ENCODE measurements at places on chromosomes 11 and 22.

DNA sequence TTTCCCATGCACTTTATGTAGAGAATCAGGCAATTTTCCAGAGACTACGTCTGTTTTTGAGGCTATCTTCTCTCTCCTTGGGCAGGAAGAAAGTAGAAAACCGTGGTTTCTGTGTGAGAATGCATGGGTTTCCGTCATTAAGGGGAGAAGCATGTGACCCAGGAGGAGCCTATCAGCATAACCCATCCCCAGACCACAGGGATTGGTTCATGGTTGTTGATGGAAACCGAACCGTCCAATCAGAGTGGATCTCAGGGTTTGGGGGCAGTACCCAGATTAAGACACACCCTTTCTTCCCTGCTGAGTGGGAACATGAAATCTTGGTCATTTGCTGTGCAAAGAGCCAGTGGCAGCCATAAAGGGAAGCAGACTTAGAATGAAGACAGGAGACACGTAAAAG, 517.8 kb downstream of the MN1 start:
- DNase-seq: no peak

GRCh38 chr11:117467770-117468169, 140.1 kb downstream of the CEP164 start:
- no peak for DNase-seq

GRCh38 chr11:86365546-86365945, 9.1 kb upstream of the CCDC81 start:
- no peak for DNase-seq

- no peak for DNase-seq
These were observed 586 bp downstream of the LRP5 start for GRCh38 chr11:68312780-68313573.

GRCh38 chr11:17102462-17102861, 25.0 kb upstream of the RPS13 start:
- DNase-seq: no peak

GRCh38 chr11:66454247-66454646, 12.5 kb upstream of the PELI3 start:
- DNase-seq: no peak

DNA sequence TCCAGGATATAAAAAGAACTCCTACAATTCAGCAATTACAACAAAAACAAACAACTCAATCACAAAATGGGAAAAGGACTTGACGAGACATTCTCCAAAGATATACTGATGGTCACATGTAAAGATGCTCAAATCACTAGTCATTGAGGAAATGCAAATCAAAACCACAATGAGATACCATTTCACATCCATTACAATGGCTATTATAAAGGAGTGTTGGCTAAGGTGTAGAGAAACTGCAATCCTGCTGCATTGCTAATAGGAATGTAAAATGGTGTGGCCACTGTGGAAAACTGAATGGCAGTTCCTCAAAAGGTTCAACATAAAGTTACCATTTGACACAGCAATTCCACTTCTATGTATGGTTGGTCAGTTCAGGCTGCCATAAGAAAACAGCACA, 11.8 kb upstream of the TBCEL start:
- no peak for DNase-seq

- no peak for DNase-seq
These were observed 15.1 kb downstream of the MYEOV start for GRCh38 chr11:69308936-69309615.

GRCh38 chr22:42202048-42202447, 68.4 kb downstream of the TCF20 start:
- DNase-seq: no peak

- no peak for DNase-seq
These were observed 64.1 kb downstream of the PPP6R3 start for GRCh38 chr11:68524681-68525080.

GRCh38 chr22:27507111-27507611, 294.4 kb downstream of the MN1 start:
- DNase-seq: no peak

GRCh38 chr22:25930788-25931310, 188.9 kb downstream of the MYO18B start:
- no peak for DNase-seq

- DNase-seq: no peak
These were observed 3.0 kb downstream of the PKP3 start for GRCh38 chr11:396948-397548.

- DNase-seq: no peak
These were observed 479.1 kb downstream of the OPCML start for GRCh38 chr11:133053124-133053776.

- no peak for DNase-seq
These were observed 570.1 kb downstream of the BRD1 start for GRCh38 chr22:49257551-49257961.

DNA sequence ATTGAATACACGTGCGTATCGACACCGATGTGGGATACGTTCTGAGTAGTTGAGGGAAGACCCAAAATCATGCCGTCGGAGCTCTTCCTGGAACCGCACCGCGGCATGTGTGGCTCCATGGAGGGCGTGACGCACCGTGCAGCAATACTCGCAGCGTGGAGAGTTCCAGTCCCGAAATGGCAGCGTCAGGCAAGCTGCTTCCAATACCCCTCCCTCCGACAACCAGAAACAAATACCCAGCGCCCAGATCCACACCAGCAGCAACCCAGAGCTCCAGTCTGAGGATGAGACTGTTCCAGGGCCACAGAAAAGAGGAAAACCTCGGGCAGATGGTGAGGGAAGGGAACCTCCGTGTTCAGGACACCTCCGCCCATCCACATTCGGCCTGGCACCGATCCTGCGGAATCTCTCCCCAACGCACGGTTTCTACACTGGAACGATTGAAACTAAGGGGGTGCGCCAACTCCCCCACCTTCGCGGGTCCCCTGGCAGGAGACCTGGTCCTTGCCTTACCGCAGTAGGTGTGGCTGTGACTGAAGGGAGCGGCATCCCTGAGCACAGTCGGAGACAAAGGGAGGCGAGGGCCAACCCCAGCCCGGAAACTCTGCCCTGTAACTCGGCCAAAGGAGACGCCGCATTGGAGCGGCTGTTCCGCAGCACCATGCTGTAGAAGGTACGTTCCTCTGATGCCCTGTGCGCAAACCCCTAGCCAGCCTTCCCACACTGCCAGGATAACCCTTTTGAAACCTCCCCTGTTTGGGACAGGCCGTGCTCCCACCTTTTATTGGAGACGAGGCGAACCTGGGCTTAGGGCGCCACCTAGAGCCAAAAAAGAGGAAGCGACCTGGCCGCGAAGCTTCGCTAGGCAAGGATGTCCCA, 28.2 kb downstream of the DBX1 start:
- no peak for DNase-seq

DNA sequence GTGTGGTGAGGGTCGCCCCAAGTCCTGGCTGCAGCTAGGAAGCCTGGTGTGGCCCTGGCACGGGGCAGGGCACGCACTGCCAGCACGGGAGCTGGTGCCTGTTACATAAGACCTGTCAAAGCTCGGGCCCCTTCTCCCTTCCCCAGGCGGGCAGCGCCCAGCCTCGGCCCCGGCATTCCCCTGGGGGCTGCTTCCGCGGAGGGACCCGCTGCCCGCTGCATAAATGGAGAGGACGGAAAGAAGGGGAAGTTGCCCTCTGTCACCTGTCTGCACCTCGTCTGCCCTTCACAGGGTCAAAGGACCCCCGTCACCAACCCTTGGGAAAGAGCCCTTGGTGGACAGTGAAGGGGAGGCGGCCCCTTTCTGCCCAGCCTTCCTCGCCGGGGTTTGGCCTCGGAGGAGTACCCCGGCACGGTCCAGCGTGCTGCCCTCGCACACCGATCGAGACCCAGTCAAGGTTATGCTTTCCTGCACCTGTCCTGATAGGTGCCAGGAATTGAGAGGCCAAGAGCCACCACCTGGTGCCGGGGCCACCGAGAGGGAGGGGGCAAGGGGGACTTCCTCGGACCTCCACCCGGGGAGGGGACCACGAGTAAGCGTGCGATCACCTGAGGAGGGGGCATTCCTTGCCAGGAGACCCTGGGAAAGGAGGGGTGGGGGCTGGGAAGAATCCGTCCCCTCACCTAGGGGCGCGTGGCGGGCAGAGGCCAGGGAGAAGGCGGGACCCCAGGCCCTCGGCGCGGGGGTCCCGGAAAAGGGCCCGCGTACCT, 16.8 kb upstream of the MFRP start:
- no peak for DNase-seq

GRCh38 chr22:46688949-46689348, 49.1 kb downstream of the CERK start:
- no peak for DNase-seq

DNA sequence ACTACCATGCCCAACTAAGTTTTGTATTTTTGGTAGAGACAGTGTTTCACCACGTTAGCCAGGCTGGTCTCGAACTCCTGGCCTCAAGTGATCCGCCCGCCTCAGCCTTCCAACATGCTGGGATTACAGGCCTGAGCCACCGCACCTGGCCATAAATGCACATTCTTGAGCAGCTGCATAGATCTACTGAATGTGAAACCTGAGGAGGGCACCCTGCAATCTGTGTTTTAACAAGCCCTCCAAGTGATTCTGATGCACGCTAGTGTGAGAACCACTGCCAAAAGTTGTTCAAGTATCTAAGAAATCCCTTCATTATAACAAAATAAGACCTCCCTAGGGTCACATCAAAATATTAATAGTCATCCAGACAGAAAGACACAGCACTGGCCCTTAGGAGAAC, 89.3 kb downstream of the RDX start:
- no peak for DNase-seq

- no peak for DNase-seq
These were observed 19.7 kb upstream of the RAB38 start for GRCh38 chr11:88194990-88195389.

DNA sequence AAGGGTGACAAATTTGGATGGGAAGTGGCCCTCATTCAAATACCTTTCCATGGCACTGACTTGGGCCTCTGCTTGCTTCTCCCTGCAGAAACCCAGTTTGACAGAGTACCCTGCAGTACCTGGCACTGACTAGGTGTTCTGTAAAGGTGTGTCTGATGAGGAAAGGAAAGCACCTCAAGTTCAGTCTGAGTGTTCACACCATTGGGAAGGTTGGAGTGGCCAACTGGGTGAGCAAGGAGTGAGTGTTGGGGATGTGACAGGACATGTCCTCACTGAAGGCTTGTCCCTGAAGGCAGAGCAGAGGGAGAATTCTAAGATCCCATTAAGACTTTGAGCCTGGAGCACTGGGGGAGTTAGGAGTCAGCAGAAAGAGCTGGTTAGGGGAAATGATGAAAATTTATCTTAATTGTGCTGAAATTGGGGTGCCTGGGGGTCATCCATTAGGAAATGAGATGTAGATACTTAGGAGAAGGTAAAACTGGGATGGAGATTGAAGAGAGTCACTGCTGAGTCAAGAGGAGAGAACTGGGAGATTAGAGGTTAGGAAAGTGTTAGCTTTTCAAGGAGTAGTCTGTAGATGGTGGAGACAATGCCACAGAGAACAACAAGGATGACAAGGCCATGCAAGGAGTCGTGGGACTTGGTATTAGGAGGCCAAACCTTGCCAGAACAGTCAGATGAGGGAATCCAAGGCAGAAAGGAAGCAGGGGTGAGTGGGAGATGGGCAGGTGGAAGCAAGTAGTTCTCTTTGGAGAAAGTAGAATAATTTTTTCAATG, 6.1 kb downstream of the SREBF2 start:
- no peak for DNase-seq

DNA sequence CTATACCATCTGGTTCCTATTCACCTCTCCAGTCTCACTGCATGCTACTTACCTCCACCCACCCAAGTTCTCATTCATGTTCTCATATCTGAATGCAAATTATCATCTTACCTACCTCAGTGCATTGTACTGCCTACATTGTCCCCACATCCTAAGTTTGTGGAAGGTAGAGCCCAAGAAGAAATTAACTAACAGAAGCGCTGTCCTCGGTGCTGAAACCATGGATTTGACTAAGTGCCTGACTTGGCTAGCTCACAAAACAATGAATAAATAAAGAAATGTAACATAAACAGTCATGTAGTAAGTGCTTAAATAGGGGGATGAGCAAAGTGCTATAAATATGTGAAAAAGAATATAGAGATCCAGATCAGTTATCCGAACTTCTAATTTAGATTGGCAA, 63.2 kb downstream of the GRIA4 start:
- DNase-seq: no peak

GRCh38 chr11:119615882-119616196, 113.2 kb downstream of the NECTIN1 start:
- no peak for DNase-seq

- no peak for DNase-seq
These were observed 9.8 kb downstream of the KCNC1 start for GRCh38 chr11:17744151-17744940.

Data from activated T-helper 1 cell treated with anti-CD3 and anti-CD28 coated beads, Interleukin-2, amount 50 U/mL, for 16 hours (primary cell).